ENCODE measurements at places on chromosomes 2 and 18.

DNA sequence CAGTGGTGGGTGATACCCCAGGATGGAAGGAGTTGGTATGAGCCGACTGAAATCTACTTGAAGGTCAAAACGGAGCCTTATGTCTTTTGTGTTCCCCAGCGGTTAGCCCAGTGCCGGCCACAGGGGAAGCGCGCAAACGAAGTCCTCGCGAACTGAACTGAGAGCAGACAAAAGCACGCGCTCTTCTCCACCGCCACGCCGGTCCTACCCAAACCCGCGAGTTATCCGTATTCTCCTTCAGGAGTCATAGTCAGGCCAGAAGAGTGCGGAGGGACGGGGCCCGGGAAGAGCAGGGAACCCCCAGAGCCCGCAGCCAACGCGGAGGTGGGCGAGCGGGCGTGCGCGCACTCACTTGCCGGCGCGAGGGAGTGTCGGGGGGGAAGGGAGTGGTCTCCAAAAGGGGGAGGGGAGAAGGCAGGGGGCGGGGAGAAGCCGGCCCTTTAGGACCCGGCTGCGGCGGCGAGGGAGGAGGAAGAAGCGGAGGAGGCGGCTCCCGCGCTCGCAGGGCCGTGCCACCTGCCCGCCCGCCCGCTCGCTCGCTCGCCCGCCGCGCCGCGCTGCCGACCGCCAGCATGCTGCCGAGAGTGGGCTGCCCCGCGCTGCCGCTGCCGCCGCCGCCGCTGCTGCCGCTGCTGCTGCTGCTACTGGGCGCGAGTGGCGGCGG is at the start of gene IGFBP2:
Gene IGFBP2 (plus strand): TSS at position 469 of the 664 bp plus-strand sequence. CDS start 104 bp downstream, at position 573.
- DNase-seq, result peak; percentile 59

GRCh38 chr2:144310484-144310883 is 209.4 kb downstream of the ZEB2 start:
- no peak for DNase-seq

GRCh38 chr2:35933031-35933430 is 422.5 kb upstream of the CRIM1 start:
- peak; percentile 4 for DNase-seq

GRCh38 chr2:236833501-236834073 is 252.1 kb upstream of the COPS8 start:
- peak; percentile 82 for DNase-seq

GRCh38 chr2:54524226-54524991 is 68.3 kb downstream of the SPTBN1 start:
- peak; percentile 59 for DNase-seq

GRCh38 chr18:67282796-67283195 is 233.7 kb downstream of the DSEL start:
- DNase-seq, result no peak

- peak; percentile 22 for DNase-seq
Observed at GRCh38 chr2:147818741-147819140, 26.1 kb upstream of the ACVR2A start.

DNA sequence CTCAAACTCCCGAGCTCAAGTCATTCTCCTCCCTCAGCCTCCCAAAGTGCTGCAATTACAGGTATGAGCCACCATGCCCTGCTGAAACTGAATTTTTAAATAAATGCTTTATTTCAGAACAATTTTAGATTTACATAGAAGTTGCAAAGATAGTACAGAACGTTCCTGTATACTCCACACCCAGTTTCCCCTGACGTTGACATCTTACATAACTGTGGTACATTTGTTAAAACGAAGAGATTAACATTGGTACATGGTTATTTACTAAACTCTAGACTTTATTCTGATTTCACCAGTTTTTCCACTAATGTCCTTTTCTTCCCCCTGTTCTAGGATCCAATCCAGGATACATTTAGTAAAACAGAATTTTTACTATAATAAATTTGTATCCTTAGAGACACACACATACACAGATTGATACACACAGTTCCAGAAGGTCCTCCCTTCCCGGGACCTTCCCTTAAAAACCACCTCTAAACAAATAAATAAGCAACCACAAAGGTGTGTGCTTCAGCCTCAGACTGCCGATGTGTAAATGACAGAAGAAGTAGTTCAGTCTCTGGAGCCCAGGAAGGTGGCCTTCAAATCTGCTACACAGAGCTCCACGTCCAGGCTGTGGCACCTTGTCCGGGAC is 6.9 kb downstream of the NEU2 start:
- DNase-seq, result no peak

DNA sequence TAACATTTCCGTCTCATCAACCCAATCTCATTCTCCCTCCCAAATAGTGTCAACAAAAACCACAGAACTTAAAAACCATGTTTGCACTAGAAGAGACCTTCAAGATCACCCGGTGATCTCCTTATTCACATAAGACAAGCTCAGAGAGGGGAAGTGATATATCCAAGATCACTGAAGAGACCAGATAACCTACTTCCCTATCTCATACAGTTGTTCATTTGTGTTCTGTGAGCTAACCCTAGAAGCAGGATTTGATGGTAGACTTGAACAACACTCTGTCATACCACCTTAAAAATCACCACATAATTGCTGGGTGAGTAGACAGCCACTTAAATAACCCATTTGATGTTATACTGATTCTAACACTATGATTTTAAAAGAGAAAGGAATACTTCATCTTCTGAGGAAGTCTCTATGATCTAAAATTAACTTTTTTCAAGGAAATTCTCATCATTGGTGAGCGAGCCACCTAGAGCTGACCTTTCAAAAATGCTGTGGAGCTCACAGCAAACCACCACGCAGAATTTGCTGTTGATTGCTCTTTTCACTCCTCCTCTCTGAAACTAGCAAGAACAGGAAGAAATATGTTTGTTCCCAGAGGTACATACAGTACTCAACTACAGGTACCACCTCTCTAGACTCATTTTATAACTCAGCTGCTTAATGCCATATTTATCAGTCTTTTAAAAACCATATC is 15.1 kb downstream of the AAK1 start:
- no peak for DNase-seq

DNA sequence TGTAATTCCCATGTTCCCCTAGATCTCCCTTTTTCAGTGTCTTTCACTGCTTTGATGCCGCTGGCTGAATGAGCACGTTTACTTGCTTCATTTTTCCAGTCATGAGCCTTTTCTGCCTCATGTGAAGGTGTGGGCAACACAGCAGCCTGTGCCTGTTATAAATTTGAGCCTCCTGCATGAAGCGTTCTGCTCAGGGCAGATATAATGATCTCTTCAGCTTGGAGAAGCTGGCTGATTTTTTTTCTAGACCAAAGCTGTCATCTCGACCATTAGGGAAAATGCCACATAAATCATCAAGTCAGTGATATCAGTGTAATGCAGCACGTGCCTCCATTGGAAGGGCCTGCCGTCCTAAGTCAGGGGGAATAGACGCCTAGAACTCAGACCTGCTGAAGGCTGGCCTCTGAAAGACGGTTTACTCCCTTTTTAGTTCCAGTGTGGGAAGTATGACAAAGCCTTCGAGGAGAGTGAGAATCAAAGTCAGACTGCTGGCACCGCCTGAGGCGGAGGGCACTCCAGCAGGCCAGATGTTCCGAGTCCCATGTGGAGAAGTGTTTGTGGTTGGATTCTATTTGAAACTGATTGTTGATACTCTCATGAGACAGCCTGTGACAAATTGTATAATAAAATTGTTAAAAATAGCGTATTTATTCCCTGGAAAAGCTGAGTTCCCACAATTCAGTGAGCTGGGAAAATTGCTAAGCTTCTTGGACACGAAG is 196.5 kb downstream of the MYO1B start:
- DNase-seq, result no peak

- DNase-seq, result no peak
Observed at GRCh38 chr2:240615820-240616547, 9.3 kb upstream of the GPR35 start.

GRCh38 chr2:199261239-199261638 is 196.5 kb downstream of the SATB2 start:
- peak; percentile 77 for DNase-seq

- no peak for DNase-seq
Observed at GRCh38 chr2:96913398-96914202, 43.7 kb upstream of the SEMA4C start.

GRCh38 chr18:10437837-10438236 is 16.6 kb upstream of the APCDD1 start:
- DNase-seq, result no peak

GRCh38 chr2:144522897-144523595 is 3.1 kb upstream of the ZEB2 start:
- no peak for DNase-seq

DNA sequence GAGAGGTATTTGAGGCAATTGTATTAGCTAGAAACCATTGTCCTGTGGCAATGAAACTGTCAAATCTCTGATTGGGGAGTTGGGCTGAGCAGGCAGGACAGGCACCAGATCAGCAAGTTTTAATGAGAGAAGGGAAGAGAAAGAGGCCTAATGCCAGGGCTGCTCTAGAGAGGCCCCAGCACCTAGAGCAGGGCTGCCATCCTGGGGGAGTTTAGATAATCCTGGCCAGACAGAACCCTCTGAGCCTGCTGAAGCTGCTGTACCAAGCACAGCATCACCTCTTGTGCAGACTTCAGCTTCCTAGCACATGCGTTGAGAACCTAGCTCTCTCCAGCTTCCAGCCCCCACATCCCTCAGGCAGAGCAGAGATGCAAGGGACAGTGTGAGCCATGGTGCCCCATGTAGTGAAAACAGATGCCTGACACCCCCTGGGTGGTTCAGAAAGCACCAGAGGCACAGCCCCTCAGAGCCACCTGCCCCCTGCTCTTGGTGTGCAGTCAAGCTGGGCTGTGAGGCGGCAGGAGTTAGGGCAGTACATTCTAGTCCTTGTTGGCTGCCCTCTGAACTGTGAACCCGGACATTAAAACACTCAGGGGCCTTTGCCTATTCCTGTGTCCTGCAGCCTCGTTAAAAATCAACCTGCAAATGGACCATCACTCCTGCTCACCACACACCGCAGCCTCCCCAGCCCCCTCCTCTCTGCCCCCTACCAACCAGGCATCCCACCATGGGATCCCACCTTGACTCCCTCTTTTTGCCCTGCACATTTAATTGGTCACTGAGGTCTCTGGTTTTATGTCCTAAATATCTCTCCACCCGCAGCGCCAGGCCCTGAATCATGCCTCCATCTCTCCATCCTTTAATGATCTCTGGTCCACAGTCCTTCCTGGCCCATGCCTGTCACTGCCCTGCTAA is 52.7 kb downstream of the ADD2 start:
- no peak for DNase-seq

DNA sequence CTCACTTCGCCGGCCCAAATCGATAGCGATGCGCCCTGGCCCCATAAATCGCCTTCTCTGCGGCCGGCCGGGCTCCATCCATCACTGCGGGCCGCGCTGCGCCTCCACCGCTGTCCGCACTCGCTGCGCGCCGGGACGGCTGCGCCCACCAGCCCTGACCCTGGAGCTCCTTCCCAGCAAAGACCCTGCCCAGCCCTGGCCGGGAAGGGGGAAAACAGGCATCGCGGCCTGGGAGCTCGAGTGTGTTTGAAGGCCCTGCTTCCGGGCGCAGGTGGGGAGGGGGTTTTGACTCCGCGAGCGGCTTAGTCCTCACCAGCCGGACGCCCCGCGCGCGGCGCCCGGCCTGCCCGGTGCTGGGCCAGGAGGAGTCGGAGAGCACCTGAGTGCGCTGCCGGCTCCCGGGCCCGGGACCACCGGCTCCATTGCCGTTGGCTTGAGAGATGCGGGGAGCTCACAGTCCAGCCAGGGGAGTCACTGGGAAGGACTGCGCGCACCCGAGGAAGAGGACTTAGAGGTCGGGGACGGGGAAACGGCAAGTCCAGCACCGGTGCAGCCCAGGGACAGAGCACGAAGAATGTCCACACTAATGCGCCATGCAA is 1.1 kb downstream of the PAX8 start:
- DNase-seq, result no peak

Data from mammary epithelial cell (primary cell).